ENCODE measurements at places on chromosomes 11 and 22. TPM values are rescaled to one million over a fixed set of nuclear protein-coding genes. Genes with fewer than 3 reads are reported as not detected.

Gene OR2AG1
- not detected for total RNA-seq

Gene RELT
- 1.6 TPM for total RNA-seq

Gene UNC93B1
- total RNA-seq: 21.4 TPM

Gene FGF4
- total RNA-seq: not detected

Gene MOGAT2
- total RNA-seq: 89.9 TPM

Gene INPP5J
- 0.12 TPM for total RNA-seq

- no peak for DNase-seq
Measured at GRCh38 chr11:68082481-68082880, 38.7 kb downstream of the CHKA start.

- DNase-seq: peak; percentile 66
Measured at GRCh38 chr11:61912530-61912898, 4.9 kb downstream of the RAB3IL1 start.

GRCh38 chr22:38012604-38013072, 28.3 kb upstream of the SOX10 start:
- no peak for DNase-seq

DNA sequence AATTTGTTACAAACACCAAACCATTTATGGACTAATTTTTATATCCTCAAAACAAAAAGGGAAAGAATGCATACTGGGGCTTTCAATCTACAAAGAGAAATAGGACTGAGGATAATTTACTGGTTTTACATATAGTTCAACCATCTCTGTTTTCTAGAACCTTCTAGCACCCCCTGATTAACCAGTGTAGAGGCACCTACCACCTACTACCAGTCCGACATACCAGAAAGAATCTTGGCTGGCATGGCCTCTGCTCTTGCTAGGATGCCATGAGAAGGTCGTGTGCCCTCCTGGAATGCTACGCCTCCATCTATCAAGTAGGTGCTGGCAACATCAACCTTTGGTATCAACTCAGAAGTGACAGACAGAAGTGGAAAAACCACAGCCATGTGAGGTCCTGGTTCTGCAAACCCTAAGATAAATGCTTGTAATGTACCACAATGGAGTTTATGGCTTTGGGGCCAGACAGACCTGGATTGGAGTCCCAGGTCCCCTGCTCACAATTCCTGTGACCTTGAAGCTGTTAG, 28.2 kb downstream of the MYH9 start:
- no peak for DNase-seq

DNA sequence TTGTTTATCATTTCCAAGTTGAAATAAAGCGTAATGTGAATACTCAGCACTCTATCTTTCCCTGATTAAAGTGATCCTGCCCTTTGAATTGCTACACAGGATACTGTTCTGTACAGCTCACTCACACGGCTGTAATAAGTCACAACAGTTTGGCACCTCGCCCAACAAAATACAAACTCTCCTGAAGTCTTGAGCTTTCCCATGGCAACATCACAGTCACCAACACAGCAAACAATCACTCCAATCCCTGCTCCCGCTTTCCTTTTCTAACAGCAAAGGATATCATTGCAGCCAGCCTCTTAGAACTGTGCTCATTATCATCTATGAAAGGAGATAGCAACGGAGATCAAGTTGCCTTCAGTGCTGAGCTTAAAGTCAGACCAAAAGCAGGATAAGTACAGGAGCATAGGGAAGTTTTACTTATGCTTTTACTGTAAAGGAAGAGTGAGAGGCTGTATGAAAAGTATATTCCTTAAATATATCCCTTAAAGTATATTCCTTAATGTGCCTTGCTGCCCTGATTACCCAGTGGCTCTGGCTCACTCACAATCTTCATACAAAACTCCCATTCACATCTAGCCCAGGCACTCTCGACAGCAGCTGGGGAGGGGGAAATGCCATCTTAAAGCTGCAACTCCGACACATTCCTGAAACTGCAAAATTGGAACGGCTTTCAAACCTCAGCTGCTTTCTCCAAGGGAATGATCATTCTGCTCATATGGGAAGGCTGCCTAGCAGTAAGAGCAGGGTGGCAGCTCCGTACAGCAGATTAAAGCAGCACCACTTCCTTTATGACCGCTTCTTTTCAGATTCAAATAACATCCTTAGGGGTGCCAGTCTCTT, 35.8 kb downstream of the MAML2 start:
- DNase-seq: peak; percentile 44

DNA sequence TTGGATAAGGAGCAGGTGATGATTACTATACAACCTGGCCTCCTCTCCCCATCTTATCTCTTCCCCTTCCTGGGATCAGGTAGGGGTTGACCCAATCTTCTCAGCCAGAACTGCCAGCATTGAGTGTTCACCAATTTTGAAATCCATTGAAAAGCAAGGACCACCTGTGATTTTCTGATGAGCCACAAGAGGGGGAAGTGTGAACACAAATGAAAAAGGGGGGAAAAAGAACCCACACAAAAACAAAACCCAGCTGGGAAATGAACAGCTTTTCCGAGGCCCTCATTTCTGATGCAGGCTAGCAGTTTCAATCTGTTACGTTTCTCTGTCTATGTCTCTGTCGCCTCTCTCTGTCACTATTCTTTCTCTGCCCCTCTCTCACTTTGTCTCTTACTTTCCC, 161.9 kb downstream of the INSC start:
- no peak for DNase-seq

DNA sequence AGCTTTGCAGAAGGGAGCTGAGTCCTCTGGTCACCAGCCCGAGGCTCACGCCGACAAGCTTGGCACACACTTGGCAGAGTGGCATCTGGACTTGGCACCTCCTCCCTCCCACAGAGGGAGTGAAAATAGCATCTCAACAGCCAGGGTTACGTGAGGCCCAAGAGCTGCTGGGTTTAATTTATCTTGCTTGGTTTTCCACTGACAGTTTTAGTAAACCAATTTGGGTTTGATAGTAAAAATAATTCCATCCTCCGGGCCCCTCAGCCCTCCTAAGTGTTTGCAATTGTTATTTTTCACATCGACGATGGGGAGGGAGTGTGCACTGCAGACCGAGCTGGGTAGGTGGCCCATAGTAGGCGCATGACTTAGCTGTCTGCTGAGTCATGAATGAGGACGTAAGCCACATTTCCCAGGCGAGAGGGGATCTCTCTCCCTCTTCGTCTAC, 107.6 kb upstream of the ASPHD2 start:
- DNase-seq: no peak

DNA sequence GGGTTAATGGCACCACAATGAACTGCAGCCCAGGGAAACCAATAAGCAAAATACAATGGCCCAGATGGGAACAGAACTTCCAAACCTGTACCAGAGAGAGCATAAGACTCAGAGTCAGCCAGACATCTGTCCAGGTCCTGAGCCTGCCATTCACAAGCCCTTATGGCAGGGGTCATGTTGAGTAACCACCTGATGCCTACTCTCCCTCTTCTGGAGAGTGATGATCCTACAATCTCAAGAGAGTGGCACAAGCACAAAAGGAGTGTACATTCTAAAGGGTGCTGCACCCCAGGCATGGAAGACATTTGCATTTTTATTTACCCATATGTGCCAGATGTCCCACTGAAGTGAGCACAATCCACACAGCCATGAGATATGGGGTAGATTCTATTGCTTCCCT, 10.6 kb downstream of the TENM4 start:
- DNase-seq: no peak

- DNase-seq: no peak
Measured at GRCh38 chr11:46075168-46075567, 46.1 kb downstream of the PHF21A start.

GRCh38 chr22:46117206-46118199, 32.8 kb upstream of the PPARA start:
- no peak for DNase-seq
